ENCODE measurements at places on chromosomes 4 and X.
A peak's percentile ranks its signal among the peaks of the same experiment; 100 is the strongest.

DNA sequence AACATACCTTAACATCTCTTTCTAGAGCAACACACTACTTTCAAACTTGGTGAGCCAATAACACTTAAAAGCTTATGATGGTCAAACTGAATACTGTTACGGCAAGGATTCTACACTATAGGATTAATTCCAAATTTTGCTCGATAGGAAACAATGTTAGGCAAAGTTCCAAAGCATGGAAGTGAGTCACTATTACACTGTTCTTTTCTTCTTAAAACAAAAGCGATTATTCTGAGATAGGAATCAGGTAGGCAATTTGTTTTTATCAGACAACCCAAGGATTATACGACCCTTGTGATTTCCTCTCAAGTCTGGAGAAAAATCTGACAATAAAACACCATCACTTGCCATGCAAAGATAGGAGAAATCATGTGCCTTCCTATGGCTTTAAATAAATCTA, 81.5 kb downstream of the HUWE1 start:
- peak; percentile 11 for DNase-seq

- DNase-seq: no peak
These were observed 126.6 kb upstream of the GYPA start for GRCh38 chr4:144267084-144267483.

DNA sequence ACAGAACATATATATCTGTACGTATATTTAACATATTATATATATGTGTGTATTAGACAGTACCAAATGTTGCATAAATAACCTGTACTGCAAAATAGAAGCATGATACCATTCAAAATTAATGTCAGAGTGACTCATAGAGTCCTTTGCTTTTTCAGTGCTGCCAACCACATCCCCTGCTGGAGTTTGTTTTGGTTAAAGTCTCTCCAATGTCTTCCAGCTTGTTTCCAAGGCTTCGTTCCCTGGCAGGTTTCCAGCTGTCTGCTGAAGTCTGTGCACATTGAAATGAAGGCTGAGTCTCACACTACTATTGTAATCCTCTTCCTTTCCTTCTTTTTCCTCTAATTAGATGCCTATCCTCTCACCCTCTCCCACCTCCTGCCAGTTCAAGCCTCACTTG, 14.9 kb downstream of the NRK start:
- peak; percentile 0 for DNase-seq

- DNase-seq: no peak
These were observed 72.6 kb downstream of the FHDC1 start for GRCh38 chr4:153008578-153009199.

GRCh38 chr4:159685340-159686092, 582.6 kb downstream of the RAPGEF2 start:
- no peak for DNase-seq

DNA sequence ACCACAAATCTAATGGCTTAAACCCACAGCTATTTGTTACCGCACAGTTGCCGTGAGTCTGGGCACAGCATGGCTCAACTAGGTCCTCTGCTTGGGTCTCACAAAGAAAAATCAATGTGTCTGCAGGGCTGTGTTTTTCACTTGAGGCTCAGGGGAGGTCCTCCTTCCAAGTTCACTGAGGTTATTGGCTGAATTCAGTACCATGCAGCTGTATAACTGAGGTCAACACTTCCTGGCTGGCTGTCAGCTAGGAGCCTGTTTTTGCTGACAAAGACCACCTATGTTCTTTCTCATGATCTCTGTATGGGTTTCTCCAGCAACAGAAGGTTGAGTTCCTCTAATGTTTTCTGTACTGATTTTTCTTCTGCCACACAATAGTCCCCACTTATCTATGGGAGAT, 736.7 kb upstream of the PRKX start:
- DNase-seq: no peak

GRCh38 chr4:86565651-86566050, 28.5 kb upstream of the PTPN13 start:
- no peak for DNase-seq

GRCh38 chrX:78958419-78959116, 13.4 kb downstream of the P2RY10 start:
- no peak for DNase-seq

DNA sequence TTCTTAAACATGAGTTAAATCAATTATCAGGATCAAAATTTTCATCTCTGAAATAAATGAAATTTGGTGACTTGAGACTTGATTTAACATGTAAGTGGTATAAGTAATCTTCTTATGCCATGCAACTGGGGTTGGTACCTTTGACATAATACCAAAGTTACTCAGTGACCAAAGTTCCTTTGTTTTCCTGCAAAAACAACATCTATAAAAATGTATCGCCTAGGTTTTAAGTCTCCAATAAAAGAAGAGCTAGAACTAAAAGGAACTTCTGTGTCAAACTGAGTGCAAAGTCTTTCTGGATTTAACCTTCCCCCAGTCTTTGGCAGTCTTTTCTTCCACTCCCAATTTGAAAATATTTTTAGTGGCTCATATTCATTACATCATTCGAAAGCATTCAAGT, 27.6 kb downstream of the NAF1 start:
- no peak for DNase-seq

- DNase-seq: peak; percentile 21
These were observed 27.2 kb upstream of the EDNRA start for GRCh38 chr4:147453561-147454141.

DNA sequence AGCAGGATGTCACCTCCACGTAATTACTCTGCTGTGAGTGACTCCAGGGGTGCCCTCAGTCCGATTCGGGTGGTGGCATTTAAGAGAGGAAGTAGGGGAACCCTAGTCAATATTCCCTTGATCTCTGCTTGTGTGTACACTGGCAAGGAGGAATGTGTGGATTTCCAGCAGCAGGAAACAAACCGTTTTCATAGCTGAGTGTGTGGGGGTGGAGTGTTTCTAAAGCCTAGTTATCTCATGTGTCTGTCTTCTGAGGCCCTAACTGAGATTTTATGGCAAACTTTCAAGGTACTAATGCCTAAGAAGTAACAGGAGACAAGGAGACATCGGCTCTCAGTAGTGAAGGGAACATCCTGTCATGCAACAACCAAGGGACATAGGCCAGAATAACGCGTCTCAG, 6.6 kb upstream of the CLDN24 start:
- DNase-seq: no peak

GRCh38 chrX:135985157-135985972, at the start of gene SLC9A6:
Gene SLC9A6 (plus strand): TSS chrX:135985435. CDS start chrX:135985659, 224 bp downstream.
- peak; percentile 69 for DNase-seq

GRCh38 chrX:41512394-41512793, 65.3 kb downstream of the NYX start:
- no peak for DNase-seq

DNA sequence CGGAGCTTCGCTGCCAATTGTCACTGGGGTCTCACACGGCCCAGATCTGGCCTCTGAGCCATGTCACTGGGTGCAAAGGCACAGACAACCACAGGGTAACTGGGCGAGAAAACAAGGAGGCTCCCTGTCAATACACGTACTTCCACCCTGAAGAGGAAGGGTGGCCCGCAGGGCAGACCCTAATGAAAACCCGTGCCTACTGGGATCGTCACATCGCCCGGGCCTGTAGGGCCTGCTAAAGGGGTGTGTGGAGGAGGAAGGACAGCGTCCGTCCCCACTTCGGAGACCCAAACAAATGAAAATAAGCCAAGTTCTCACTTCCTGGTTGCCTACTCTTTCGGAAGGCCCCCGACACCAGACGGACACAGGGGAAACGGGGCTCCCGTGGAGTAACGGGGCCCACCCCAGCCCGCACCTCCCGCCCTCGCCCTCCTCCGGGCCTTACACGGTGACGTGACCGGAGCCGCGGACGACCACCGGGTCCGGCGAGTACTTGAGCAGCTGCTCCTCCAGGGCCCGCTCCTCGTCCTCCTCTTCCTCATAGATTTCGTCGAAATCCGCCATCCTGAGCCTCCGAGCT, 578 bp downstream of the CHIC2 start:
- DNase-seq: peak; percentile 50

- DNase-seq: no peak
These were observed 46.6 kb upstream of the CDKN2AIP start for GRCh38 chr4:183397741-183398297.

GRCh38 chrX:68402094-68402493, 31.2 kb downstream of the OPHN1 start:
- no peak for DNase-seq

GRCh38 chrX:109848461-109849050, 115.5 kb upstream of the ACSL4 start:
- no peak for DNase-seq

DNA sequence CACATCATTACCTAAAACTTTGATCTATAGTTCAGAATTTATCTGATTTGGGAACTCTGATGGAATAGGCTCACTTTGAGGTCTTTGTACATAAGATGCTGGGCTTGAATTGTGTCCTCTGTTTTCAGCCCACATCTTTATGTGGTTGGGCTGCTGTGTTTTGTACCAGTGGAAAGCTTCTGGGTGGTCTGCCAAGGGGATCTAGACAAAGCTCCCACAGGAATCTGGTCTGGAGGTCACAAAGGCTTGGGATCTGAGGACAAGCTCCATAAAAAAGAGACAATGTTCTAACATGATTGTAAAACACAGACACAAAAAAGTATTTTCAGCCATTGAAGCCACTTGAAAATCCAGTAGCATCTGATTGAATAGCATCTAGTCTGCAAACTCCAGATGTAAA, 393.5 kb upstream of the PITX2 start:
- DNase-seq: no peak

GRCh38 chr4:41132055-41132683, 82.2 kb downstream of the APBB2 start:
- no peak for DNase-seq

DNA sequence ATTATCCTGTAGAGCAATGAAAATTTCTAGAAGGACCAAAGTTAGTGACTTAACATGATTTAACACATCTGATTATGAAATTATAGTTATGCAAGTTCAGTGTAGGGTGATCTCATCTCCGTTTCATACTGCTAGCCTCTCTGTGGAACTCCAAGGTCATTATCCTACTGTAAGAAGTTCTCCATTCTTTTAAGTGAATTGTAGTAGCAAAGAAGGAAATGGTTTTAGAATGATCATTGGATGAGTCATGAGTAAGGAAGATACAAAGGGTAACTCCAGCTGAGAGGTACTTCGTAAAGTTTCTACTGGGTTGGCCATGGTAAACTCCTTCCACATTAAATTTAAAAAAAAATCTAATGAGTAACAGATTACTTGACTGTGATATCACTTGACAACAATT, 215.0 kb upstream of the GIMD1 start:
- DNase-seq: peak; percentile 96

- DNase-seq: peak; percentile 47
These were observed 26.2 kb upstream of the SCRG1 start for GRCh38 chr4:173424899-173425805.

GRCh38 chrX:45709381-45709780, 508.7 kb upstream of the DIPK2B start:
- DNase-seq: peak; percentile 65

- peak; percentile 65 for DNase-seq
These were observed 66.1 kb downstream of the NR3C2 start for GRCh38 chr4:148376151-148376550.

DNA sequence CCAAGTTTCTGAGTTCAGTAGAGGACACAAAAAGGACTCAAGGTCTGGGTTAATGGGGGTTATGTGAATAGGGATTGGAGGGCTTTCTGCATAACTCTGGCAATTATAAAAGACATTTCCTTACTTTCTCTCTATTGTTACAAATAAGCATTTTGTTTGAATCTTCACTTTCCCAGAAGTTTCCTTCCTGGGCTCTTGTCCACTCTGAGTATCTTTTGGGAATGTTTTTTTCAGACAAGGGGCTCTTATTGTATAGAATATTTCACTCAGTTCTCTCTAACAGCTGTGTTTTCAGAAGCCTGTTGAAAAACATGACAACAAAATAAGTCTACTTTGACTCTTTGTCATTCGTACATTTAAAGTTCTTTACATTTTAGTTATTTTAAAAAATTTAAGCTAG, 57.6 kb upstream of the MAP9 start:
- no peak for DNase-seq

GRCh38 chr4:48813964-48814363, 16.9 kb upstream of the OCIAD1 start:
- DNase-seq: no peak

- DNase-seq: no peak
These were observed 5.7 kb downstream of the CITED1 start for GRCh38 chrX:72299891-72300630.

GRCh38 chrX:107871136-107871535, 45.5 kb downstream of the MID2 start:
- no peak for DNase-seq

DNA sequence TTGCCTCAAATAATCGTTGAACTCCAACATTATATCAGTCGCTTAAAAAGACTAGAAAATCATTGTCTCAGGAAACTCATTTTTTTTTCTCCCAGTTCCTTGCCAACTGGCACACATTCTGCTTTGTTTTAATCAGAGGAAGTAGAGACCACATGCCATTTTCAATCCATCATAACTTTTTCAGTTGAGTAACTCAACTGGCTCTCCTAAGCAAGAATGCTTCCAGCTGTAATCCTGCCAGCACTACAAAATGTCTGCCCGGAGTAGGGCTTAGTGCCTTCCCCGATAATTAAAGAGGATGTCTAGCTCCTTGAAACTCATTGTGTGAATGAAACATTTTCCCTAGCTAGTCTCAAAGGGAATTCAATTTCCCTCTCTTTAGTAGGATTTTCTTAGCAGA, 33.0 kb downstream of the FREM3 start:
- no peak for DNase-seq

- DNase-seq: no peak
These were observed 39.0 kb downstream of the PTTG2 start for GRCh38 chr4:37999000-37999716.

DNA sequence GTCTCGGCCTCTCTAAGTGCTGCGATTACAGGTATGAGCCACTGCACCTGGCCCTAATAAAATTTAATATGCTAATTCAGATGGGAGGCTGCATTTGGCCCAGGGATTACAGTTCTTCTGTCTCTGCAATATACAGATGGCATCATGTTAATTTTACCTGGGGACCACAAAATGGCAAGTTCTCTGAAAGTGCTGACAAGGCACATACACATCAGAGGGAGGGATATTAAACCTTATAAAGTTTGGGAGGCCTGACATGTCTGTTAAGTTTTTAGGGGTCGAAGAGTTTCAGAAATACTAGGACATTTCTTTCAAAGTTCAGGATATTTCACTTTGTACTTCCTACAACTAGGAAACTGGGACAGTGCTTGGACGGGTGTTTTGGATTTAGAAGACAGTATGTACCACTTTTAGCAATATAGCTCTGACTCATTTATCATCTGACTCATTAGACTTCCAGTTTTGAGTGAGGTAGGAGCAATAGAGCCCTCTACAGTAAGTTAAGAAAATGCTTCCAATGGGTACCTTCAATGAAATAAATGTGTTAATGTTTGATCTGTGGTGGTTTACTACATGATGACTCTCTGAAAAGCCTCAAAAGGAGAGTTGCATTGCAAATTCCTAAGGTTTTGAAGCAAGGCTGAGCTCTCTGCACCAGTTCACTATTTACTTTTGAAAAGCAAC, 981.0 kb upstream of the HS3ST1 start:
- peak; percentile 5 for DNase-seq

Measured in ELR (cell line).